Aortic smooth muscle cell (primary cell): ENCODE measurements at places on chromosomes 13 and 19. TPM values are rescaled to one million over a fixed set of nuclear protein-coding genes. Genes with fewer than 3 reads are reported as not detected.

LGI4 gene
- total RNA-seq, result 0.06 and 0.13 TPM in 2 replicates

NDUFS7 gene
- total RNA-seq, result 51.2 and 51.9 TPM in 2 replicates

SPRED3 gene
- 6.8 and 6.9 TPM in 2 replicates for total RNA-seq

LRG1 gene
- total RNA-seq, result not detected in 2 replicates

C1QTNF9B gene
- total RNA-seq, result not detected in 2 replicates

ZNF625 gene
- total RNA-seq, result 14.0 and 15.3 TPM in 2 replicates

TMPRSS9 gene
- total RNA-seq, result not detected in 2 replicates

CYP4F2 gene
- total RNA-seq, result not detected in 2 replicates

DPF1 gene
- 1.5 and 1.6 TPM in 2 replicates for total RNA-seq

KLK1 gene
- not detected in 2 replicates for total RNA-seq

SBK2 gene
- total RNA-seq, result not detected in 2 replicates

ZNF836 gene
- total RNA-seq, result 5.8 and 10.8 TPM in 2 replicates

FGF9 gene
- under 0.01 TPM in 1 of 2 replicates, not detected in the other for total RNA-seq

ZNF254 gene
- 5.9 and 7.3 TPM in 2 replicates for total RNA-seq

COX6B2 gene
- not detected in 2 replicates for total RNA-seq

RHPN2 gene
- total RNA-seq, result 0.56 and 0.66 TPM in 2 replicates

WDR88 gene
- not detected in 2 replicates for total RNA-seq

RUBCNL gene
- total RNA-seq, result under 0.01 and 0.31 TPM in 2 replicates

HSD17B14 gene
- 1.2 and 4.5 TPM in 2 replicates for total RNA-seq

LIG1 gene
- total RNA-seq, result 27.2 and 52.7 TPM in 2 replicates

CFAP97D2 gene
- not detected in 2 replicates for total RNA-seq

PTH2 gene
- total RNA-seq, result not detected in 2 replicates
